CD4-positive, alpha-beta T cell treated with Interleukin-10 for 1 hour (primary cell): ENCODE measurements at places on chromosomes 5 and 9.

DNA sequence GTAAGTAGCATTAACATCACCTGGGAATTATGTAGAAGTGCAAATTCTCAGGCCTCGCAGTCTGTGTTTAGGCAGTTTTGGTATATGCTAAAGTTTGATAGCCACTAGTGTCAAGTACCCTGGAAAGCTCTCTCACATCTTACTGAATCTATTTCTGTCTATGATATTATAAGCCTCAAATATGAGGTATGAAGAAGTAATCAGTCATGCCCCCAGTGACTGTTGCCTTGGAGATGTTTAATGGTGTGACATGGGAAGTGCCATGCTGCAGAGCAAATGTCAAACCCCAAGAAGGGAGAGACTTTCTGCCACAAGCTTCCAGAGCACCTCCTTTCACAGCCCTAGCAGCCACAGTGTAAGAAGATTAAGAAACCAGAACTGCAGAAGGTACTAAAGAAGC lies 9.8 kb upstream of the PDE8B start:
- DNase-seq, result no peak

GRCh38 chr9:132811985-132812384 lies 66.1 kb downstream of the AK8 start:
- no peak for DNase-seq

- DNase-seq, result no peak
These were observed 310.6 kb downstream of the DIRAS2 start for GRCh38 chr9:90331826-90332575.

DNA sequence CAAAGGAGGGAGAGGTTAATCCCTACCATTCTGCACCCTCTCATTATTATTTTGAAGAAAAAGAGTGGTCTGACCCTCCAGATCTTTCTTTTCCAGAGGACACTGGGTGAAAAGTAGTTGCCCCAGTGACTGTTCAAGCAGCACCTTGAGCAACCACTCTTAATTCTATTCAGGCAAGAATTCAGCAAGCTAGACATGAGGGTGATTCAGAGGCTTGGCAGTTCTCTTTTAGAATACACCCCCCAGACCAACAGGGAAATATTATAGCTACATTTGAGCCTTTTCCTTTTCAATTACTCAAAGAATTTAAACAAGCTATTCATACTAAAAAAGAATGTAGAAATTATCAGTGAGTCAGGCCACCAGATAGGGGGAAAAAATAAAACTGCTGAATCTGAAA lies 178.3 kb downstream of the MRPS30 start:
- DNase-seq, result no peak

DNA sequence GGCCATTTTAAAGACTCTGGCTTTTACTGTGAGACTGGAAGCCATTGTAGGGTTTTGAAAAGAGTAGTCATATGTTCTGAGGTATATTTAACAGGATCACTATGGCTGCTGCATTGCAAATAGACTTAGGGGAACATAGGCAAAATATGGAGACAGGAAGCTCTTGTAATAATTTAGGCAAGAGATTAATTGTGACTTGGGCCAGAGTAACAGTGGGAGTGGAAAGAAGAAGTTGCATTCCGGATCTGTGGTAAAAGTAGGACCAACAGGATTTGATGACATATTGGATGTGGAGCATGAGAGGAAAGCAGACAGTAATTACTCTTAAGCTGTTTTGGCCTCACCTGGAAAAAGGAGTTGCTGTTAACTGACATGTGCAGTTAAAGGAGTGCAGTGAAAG lies 85.6 kb downstream of the SMIM15 start:
- DNase-seq, result no peak
